HCT116 (cell line): ENCODE measurements at places on chromosomes 3 and 15.

DNA sequence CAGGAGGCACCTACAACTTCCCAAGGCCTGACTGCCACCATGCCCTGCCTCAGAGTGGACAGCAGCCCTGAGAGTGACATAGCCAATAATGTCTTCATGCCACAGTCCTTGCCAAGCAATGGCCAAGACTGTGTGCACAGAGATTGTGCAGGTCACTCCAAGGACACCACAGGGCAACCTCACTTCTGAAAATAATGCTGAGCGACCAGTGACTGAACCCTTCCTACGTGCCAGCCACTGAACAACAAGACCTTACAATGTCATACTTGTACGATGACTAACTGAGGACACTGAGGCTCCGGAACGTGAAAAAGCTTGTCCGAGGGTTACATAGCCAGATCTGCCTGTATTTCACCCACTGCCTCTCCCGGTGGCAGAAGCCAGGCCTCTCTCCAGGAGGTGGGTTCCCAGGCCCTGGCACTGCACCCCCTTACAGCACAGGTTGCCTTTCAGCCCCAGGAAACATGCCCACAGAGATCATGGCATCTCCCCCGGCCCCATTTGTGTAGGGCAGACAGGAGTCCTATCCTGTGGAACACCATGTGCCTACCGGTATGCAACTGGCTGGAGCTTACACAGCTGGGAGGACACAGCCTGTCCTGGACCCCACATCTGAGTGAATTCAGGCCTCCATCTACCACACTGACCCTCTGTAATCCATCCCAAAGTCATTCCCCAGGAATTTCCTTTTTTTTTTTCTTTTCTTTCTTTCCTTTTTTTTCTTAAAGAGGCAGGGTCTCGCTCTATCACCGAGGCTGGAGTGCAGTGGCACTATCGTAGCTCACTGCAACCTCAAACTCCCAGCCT lies 72.3 kb downstream of the SLC12A8 start:
- no peak for DNase-seq

DNA sequence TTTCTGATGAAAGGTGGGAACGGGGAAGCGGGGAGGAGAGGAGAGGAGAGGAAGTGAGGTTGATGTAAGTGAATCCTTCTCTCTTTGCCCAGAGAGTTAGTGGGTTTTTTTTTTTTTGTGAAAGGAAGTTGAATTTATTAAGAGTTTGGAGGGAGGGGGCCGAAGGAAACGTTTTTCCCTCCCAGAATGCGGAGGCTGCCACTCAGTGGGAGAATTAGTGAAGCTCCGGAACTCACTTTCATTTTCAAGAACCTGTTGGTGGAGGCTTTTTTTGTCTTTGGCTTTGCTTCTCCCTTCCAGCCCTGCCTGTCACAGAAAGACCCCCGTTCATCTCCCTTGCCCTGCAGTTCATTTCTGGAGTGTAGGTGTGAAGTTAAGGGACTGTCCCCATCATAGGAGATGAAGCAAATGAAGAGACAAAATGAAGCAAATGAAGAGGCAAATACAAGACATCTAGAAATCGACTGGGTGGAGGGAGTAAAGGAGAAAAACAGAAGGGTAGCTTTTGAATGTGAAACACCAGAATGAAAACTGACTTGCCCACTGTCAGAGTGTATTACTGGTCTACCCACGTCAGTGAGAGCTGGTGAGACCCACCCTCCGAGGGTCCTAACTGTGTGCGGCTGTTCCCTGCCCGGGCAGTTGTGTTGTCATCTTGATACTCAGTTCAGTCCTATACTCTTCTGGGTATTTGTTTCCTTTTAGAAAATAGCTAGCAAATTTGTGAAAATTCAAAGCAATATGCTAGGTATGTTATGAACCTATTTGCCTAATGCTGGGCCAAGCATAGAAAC lies 91.5 kb downstream of the ITPR1 start:
- no peak for DNase-seq

DNA sequence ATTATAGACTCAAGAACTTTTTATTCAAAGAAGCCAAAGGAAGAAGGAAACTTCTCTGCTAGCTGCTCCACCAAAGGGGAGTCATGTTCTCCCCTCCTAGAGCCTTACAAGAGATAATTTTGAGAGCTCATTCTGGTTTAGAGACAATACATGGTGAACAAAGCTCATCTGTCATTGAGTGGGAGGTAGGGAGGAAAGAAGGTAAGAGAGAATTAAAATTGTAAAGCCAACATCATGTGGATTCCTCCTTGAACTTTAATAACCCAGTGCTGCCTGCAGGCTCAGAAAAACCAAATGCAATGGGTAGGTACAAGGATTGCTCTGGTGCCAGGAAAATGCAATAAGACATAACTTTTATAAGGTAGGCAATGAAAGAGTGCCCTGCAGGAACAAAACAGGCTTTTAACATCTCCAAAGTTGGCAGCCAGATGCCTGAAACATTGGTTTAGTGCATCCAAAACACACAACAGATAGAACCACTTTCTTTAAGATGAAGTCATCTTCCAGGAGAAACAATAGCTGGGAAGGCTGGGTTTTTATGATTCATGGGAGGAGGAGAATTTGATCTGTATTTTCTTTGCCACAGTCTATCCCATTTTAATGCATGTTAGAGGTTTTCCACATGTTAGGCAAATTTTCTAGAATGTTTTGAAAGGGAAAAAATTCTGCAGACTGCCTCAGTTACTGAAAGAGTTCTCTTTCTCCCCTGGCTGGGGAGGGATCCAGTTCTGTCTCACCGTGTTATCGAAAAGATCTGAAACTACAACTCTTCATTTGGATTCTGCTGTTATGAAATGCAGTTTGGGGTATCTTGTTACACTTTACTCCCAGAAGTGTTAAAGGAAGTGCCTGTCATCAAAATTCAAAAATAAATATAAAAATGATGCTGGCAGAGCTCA lies 11.3 kb upstream of the ARHGEF3 start:
- DNase-seq = no peak

GRCh38 chr3:16303037-16303575 lies 38.1 kb downstream of the OXNAD1 start:
- DNase-seq = no peak

GRCh38 chr15:67161412-67161811 lies 93.0 kb downstream of the AAGAB start:
- DNase-seq = no peak

GRCh38 chr3:19947549-19948225 lies 790 bp downstream of the RAB5A start:
- DNase-seq = peak; percentile 18

GRCh38 chr15:39919411-39919747 lies 687 bp downstream of the GPR176 start:
- DNase-seq = no peak

DNA sequence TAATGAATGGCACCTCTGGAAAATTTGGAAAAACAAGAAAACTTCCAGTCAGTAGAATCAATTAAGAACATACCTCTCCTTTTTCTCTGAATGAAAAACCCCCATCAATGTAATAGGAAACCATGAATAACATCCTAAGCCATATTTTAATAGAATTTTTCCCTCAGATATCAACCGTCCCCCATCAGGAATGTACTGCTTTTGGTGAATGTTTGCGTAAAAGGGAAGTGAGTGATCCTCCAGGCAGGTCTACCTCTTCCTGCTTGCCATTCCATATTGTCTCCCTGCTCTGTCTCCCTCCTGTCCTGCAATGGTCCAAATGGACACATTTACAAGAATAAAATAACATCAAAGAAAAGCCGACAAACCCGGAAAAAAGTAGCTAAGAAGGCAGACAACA lies 30.8 kb downstream of the LAMP3 start:
- no peak for DNase-seq

GRCh38 chr3:8220291-8220690 lies 281.3 kb upstream of the LMCD1 start:
- DNase-seq = no peak

DNA sequence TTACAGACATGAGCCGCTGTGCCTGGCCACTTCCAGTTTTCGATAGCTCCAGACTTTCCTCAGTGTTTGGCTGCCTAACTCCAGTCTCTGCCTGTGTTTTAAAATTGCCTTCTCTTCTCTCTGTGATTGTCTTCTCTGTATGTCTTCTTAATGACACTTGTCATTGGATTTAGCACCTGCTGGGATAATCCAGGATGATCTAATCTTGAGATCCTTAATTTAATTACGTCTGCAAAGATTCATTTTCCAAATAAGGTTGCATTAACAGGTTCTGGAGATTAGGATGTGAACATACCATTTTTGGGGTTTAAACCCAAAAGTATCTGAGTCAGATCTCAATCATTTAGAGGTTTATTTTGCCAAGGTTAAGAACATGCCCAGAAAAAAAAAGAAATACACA lies 222.2 kb upstream of the PDZRN3 start:
- DNase-seq = no peak

GRCh38 chr3:22922317-22922716 lies 280.8 kb upstream of the UBE2E2 start:
- no peak for DNase-seq

GRCh38 chr3:42402394-42403096 lies 7.9 kb downstream of the LYZL4 start:
- no peak for DNase-seq

DNA sequence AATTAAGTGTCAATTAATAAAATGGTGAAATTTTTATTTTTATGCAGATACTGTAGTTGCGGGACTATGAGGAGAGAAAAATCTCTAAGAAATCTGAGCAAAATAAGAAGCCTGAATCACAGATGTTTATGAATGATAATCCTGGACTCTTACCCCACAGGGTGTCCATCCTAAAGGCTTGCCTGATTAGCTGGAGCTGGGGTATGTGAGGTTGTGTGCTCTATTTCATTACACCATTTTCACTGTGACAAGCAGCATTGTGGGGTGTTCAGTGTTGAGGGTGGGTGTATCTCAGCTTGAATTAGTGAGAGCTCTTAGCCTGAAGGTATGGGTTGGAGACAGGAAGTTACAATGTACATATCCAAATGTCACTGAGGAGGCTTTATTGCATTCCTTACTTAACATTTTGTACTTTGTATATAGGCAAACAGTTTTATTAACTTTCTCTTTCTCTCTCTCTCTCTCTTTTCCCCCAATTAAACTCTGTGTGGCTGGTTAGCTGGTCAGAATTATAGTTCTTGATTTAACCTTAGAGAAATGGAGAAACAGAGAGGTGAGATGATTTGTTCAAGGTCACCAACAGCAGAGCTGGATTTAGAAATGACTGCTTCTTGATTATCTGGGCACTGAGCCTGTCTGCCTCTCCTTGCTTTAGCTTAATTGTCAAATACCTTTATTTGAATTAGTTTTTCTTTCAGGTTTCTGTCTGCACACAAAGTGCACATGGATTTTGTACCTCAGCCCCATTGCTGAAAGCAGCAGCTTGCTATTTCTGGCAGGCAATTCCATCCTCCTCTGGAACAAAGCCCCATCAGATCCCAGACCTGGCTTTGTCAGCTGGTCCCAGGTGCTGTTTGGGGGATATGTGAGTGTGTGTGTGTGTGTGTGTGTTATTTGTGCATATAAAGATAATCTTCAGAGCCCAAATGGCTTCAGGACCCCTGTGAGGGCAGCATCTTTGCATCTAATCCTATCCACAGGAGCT lies 35.8 kb downstream of the GJD2 start:
- no peak for DNase-seq

DNA sequence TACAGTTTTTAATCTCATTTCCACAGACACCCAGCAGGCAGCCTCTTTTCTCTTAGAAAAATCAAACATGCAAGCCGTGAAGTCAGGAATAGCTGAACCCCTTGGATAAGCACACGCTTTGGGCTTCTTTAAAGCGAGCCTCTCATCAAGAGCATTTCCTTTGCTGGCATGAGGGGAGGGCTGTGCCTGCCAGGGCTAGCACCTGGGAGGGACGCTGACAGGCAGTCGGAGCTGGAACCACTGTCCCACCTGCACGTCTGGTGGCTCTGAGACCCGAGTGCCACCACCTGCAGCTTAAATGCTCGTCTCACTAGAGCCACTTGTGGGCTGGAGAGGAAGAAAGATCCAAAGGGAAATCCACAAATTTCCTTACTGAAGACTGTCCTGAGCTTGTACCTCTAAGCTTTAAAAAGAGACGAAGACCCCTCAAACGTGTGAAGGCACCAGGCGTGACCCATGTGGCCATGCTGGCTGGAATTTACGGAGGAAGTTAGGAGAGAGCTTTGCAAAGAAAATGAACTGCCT lies 9.4 kb downstream of the MAP6D1 start:
- DNase-seq = no peak

- no peak for DNase-seq
Observed at GRCh38 chr3:55185380-55185779, 257.5 kb upstream of the LRTM1 start.

DNA sequence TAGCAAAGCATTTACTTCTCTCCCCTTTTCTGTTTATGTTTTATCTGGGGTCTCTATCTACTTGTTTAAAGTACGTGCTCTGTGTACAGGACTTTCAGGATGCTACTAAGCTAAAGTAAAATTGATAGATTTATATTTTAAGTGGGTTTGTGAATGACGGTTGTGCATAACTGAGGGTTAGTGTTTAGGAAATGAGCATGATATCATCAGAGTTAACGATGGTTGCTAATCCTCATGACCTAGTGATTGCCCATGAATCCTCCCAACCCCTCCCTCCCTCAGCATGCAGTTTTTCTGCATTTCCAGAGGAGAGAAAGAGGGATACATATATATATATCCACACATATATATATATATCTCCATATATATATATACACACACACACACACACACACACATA lies 957.2 kb downstream of the TUSC7 start:
- DNase-seq = no peak

DNA sequence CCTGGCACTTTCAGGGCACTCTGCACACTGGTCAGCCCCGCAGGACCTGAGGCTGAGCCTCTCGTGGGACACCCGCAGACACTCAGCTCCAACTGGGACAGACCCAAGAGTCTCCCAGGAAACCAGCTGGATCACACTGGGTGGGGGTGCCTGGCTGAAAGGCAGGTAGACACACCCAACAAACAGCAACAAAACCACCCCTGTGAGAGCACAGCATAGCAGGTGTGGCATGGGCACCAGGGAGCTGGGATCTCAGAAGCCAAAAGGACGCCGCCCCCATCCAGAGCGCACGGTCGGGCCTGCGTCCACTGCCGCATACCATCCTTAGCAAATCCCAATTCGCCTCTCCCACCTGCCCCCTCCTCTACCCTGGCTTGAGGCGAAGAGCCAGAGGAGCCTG lies 154.2 kb upstream of the LINGO1 start:
- no peak for DNase-seq

DNA sequence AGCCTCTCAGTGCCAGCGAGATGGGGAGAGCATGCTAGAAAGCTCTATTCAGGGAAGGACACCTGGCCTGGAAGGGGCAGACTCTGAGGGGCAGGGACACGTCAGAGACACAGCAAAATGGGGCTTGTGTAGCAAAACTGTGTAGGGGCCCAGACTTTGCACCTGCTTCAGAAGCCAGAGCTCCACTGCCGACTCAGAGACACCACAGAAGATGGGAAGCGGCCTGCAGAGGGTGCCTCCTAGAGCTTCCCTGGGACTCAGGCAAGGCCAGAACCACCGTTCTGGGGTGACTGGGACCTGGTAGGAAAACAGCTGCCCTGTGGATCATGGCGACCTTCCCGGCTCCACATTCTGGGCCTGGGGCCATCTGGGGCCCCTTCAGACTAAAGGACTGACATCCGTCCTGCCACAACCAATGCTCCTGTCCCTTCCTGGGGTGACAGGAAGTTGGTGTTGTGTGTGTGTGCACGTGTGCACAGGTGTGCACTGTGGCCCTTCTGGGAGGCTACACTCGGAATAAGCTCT lies 17.4 kb upstream of the TKT start:
- DNase-seq = no peak
